Ovary (tissue), 10 donors: ENCODE measurements at places on chromosomes 5 and 9.

- no peak for DNase-seq
Observed at GRCh38 chr5:135576075-135576599, 2.7 kb downstream of the CXCL14 start.

- no peak for DNase-seq
Observed at GRCh38 chr9:98491828-98492227, 216.9 kb downstream of the GABBR2 start.

- no peak for DNase-seq
Observed at GRCh38 chr5:148976569-148977381, 86.1 kb downstream of the SH3TC2 start.

DNA sequence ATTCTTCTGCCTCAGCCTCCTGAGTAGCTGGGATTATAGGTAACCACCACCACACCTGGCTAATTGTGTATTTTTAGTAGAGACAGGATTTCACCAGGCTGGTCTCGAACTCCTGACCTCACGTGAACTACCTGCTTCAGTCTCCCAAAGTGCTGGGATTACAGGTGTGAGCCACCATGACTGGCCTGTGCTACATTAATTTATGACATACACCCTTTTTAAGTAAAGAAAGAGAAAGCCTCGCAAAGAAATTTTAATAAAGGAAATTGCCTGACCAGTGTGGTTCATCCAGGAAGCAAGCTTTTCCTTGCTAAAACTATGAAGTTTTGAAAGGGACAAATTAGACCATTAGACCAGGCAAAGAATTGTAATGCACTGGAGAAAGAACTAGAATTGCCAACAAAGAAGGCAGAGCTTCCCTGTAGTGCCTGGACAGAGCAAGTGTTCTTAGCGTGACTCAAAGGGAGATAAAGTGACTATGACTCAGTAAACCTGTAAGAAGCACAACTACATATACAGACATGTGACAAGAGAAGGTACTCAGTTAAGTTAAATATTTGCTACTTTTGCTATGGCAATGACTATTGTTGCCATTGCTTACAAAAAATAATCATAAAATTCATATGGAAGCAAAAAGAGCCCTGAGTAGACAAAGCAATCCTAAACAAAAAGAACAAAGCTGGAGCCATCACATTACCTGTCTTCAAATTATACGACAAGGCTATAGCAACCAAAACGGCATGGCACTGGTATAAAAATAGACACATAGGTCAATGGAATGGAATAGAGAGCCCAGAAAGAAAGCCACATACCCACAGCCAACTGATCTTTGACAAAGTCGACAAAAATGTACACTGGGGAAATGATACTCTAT lies 54.6 kb downstream of the FYB1 start:
- no peak for DNase-seq

- peak; percentile 66 for DNase-seq
Observed at GRCh38 chr9:129624168-129624759, 1.7 kb upstream of the NTMT1 start.

GRCh38 chr9:114908805-114909448 lies 21.5 kb downstream of the TNFSF8 start:
- DNase-seq: no peak

- DNase-seq: no peak
Observed at GRCh38 chr9:20462410-20462809, 159.9 kb downstream of the MLLT3 start.

DNA sequence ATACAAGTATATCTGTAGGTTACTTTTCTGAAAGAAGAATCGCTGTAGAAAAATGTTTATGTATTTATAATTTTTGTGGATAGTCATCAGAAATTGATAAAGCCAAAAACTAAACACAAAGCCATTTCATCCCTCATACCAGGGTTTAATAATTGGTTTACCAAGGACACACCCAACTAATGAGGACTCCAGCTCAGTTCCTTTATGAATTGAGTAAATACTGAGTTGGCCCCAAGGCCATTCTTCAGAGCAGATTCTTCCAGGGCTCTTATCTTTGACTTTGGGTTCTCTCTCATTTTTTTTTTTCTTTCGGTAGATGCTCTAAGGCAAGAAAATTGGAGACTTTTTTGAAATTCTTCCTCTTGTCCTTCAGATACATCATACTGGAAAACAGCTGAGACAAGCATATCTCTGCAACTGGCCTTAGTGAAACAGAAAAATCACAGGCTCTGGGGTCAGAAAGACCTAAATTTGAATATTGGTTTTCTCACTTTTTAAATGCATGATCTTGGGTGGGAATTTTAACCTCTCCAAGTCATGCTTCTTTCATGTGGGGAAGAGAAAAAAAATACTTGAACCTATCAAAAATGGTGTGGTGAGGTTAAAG lies 401.8 kb downstream of the ARHGEF28 start:
- DNase-seq: no peak

DNA sequence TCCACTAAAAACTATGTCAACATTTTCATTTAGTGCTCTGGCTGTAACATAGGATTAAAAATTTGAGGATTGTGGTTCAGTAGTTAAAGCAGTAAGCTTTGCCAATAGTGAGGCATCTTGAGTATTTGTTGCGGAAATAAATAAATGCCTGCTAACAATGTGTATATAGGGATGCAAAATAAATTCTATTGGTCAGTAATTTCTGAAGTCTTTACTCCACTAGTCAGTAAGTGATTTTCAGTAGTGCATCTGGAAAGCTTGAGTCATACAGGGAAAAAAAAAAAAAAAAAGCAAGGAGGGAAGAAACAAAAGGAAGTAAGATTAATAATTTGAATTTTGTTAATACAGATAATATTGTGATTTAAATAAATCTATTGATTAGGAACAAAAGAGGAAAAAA lies 21.0 kb downstream of the NIPBL start:
- no peak for DNase-seq

GRCh38 chr9:107299437-107299836 lies 16.4 kb downstream of the RAD23B start:
- DNase-seq: no peak
